ENCODE measurements at places on chromosomes 7 and 10. TPM values are rescaled to one million over a fixed set of nuclear protein-coding genes. Genes with fewer than 3 reads are reported as not detected.

Gene ELN
- 0.50 TPM for total RNA-seq

Gene UFSP1
- total RNA-seq: 3.7 TPM

Gene ANKRD1
- total RNA-seq: not detected

Gene CRYGN
- not detected for total RNA-seq

Gene HYAL4
- total RNA-seq: 0.45 TPM

Gene SORCS1
- not detected for total RNA-seq

Gene EBLN1
- not detected for total RNA-seq

Gene HOXA13
- total RNA-seq: not detected

Gene ADCYAP1R1
- total RNA-seq: not detected

Gene FFAR4
- total RNA-seq: not detected

Gene PTN
- 4.3 TPM for total RNA-seq

Gene CCL24
- total RNA-seq: not detected

Gene AOAH
- not detected for total RNA-seq

Gene C10orf53
- total RNA-seq: not detected

Gene COL17A1
- 1,287 TPM for total RNA-seq

Gene SEMA3D
- 4.0 TPM for total RNA-seq

Gene ZNF33A
- total RNA-seq: 21.2 TPM

Gene CHAT
- total RNA-seq: not detected

Gene FBXO24
- total RNA-seq: 0.17 TPM

Gene PTER
- 14.8 TPM for total RNA-seq

Gene KIAA1549
- total RNA-seq: 3.8 TPM

Gene RINT1
- total RNA-seq: 21.4 TPM

Gene TAS2R5
- total RNA-seq: 3.5 TPM

Gene ETV1
- 10.7 TPM for total RNA-seq

Gene THSD7A
- total RNA-seq: not detected

Gene SYCE1
- total RNA-seq: 0.33 TPM

Gene AKR1C2
- 19.7 TPM for total RNA-seq

Gene HOXA11
- 0.17 TPM for total RNA-seq

Gene SAP25
- total RNA-seq: 2.0 TPM

Gene TRIM50
- total RNA-seq: not detected

Gene SPDYE2
- not detected for total RNA-seq

Gene PRRT4
- 0.24 TPM for total RNA-seq

Gene FXYD4
- not detected for total RNA-seq

Gene PRKG1
- 0.45 TPM for total RNA-seq

Gene SRGN
- total RNA-seq: 1.0 TPM

Gene MYOF
- total RNA-seq: 311 TPM

Gene NPSR1
- total RNA-seq: not detected

Gene LIMK1
- 23.8 TPM for total RNA-seq

Gene SMKR1
- 1.9 TPM for total RNA-seq

Gene CPA2
- 0.38 TPM for total RNA-seq

Gene ABCC2
- 0.66 TPM for total RNA-seq

All from mammary epithelial cell (primary cell).